ENCODE measurements at places on chromosomes 3 and 15.

GRCh38 chr3:29559741-29560465 lies 279.0 kb downstream of the RBMS3 start:
- no peak for DNase-seq

GRCh38 chr3:94967196-94967595 lies 904.3 kb downstream of the NSUN3 start:
- no peak for DNase-seq

DNA sequence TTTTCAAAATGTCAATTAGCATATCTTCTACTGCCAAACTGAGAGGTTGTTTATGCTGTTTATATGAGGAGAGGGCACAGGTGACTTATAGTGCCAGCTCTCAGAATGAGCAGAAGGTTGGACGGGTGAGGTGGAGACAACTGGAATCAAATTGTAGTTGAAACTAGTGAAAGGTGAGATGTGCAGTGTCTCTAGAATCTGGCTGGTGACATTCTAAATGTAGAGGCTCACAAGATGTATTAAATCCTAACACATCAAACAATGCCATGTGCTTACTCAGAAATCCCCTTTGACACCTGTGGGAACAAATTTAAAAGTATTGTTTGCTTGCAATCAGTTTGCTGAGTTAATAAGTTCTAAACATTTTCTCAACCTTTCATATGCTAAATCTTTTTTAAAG lies 40.8 kb downstream of the CRYBG3 start:
- DNase-seq: no peak

DNA sequence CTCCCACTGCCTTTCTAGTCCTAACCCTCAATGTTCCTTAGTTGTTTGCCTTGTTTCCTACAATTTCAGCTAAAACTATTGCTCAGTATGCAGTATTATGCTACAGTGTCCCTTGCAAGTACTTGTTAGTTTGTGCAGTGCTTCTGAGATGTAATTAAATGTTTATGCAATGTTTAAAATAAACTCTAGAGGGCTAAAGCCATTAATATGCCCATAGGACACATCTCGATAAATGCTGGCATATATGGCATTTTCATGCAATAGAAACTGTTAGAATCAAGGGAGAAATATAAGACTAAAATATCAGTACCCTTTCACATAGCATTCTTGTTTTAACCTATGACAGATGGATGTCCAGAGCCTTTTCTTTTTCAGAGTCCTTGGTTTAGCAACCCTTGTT lies 59.8 kb upstream of the ACKR4 start:
- DNase-seq: no peak

DNA sequence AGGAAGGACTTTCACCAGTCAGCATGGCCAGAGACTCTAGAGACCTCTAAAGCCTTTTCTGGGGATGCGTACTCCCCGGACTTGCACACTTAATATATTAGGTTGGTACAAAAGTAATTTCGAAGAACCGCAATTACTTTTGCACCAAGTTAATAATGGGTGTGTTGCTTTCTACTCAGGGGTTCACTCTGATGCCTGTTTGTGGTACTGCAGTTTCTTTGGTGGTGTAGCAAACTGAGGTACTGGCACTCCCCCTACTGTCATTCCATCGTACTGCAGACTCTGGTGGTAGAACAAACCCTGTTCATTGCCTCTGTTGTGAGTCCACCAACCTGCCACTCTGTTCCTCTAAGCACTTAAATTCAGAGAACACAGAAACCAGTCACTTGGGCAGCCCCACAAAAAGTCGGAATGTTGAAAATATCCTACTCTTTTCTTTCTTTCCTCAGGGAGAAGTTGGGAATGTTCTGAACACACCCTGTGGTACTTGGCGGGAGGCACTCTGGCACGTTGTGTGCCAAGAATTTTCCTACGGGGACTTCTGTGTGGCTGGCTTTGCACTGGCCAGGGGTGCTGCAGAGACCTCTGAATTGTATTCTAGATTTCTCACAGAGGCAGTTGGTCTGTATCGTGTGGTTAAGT lies 46.3 kb downstream of the GABRG3 start:
- DNase-seq: peak; percentile 88

DNA sequence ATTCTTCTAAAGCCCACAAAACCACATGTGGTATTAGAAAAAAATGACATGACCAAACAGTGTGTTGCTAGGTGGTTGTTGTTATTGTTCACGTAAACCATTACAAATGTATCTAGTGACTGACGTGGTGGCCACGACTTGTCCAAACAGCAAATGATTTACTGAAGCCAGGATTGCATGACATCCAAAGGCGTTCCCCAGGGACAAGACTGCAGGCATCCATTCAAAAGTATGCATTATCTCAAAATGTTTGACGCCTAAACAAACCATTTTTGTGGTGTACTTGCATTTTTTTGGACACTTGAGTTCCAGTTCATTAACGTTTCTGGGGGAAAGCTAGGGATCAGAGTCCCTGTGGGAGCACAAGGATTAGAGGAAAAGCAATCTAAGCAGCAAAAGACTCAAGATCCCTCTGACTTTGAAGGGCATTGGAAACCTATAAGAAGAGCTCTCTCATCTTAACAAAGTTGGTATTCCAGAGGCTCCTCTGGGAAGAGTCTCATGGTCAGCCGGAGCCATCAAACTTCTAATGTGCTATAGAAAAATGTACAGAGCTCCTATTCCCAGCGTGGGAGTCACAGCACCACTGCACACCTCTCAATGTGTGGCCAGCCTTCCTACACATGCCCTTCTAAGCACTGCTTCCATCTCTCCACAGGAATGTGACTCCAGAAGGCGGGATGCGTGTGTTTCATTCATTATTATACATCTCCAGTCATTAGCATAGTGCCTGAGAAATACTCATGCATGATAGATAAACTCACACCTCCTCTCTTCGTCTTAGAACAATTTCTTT lies 62.9 kb downstream of the FBN1 start:
- DNase-seq: no peak

DNA sequence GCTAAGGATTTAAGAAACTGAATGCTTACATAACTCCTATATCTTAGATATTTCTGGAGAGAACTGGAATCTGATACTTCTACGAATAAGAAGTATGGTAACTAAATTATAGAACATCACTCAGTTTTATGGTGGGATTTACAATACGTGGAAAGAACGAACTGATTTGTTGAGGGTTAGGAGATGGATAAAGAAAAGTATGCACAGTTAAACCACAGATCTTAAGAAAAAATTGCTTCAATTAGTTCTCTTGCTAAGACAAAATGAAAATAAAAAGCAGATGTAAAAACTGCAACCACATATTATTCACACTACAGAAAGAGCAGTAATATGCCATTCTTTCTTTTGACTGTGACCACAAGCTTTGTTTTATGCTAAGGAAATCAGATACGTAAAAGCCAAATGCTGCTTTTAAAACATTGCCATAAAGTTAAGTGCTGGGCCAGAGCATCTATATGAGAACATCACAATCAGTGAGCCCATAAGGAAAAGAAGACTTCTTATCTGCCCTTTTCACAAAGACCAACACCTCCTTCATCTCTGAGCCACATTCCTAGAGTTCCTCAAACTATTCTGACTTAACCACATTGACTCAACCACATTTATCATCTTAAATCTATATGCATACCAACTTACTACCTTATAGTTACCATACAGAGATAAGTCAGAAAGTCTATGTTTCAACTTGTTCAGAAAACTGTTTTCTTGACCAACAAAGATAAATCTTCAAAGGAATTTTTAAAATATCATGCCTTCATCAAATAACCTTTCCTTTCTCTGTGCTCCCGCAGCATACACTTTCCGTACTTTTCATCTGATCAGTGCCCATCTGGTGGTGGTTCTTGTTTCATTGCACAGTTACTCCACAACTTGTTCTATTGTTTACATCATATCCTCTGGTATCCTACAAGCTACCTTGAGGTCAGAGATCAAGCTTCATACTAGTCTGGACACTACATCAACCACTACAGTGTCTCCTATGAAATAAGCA lies 61.7 kb downstream of the FSIP1 start:
- no peak for DNase-seq

- no peak for DNase-seq
Measured at GRCh38 chr15:90145259-90145658, 43.0 kb upstream of the IDH2 start.

DNA sequence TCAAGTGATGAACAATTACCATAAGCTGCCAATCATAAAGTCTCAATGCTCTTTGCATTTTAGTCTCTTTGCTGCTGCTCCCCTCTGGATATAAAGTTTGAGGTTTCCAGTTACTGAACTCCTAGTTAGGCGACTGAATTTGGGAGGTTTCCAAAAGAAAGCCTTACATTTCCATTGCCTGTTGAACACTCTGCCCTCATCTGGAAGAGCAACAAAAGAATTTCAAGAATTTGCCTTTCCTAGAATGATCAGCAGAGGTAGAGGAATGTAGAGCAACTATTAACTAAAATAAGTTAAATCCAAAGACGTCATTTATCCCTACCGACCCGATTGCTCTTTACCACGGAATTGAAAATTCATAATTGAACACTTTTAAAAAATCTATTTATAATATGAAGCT lies 53.4 kb upstream of the PRICKLE2 start:
- no peak for DNase-seq

GRCh38 chr3:16463914-16464313 lies 49.6 kb downstream of the RFTN1 start:
- no peak for DNase-seq

DNA sequence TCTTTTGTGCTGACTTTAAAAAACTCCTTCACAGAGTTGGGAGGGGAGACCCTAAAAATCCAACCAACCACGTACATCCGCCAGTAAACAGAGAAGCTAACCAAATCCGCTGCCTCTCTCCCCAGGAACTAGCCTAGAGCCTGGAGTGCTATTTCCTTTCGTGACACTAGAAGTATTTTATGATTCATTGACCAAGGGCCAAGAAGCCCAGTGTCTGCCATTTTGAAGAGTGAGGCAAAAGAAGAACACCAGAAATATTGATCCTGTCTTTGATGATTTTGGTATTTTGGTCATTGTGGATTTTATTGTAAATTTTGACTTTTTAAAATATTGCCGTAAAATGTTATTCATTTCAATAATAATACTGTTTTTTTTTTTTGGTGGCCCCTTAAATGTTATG lies 10.5 kb upstream of the CTSH start:
- DNase-seq: no peak

GRCh38 chr15:47801522-47801921 lies 84.2 kb downstream of the SEMA6D start:
- no peak for DNase-seq

GRCh38 chr15:82111918-82112317 lies 66.1 kb upstream of the MEX3B start:
- DNase-seq: no peak

- no peak for DNase-seq
Measured at GRCh38 chr3:35932995-35933394, 293.7 kb downstream of the ARPP21 start.

DNA sequence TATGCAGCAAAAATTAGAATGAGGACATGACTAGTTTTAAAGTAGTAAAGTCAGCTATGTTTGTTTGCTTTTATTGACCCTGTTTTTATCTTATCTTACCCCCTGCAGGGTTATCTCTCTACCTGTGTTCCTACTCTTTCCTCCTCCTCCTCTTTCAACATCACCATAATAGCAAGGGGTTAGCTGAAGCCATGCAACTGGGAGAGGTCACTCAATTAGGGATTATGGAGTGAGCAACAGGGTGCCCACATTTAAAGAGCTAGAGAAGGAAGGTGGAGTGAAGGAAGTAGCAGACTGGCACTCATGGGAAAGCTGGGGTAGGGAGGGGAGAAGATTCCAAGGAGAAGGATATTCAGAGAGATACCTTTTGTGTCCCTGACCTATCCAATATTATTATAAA lies 125.9 kb downstream of the LRTM1 start:
- DNase-seq: no peak

DNA sequence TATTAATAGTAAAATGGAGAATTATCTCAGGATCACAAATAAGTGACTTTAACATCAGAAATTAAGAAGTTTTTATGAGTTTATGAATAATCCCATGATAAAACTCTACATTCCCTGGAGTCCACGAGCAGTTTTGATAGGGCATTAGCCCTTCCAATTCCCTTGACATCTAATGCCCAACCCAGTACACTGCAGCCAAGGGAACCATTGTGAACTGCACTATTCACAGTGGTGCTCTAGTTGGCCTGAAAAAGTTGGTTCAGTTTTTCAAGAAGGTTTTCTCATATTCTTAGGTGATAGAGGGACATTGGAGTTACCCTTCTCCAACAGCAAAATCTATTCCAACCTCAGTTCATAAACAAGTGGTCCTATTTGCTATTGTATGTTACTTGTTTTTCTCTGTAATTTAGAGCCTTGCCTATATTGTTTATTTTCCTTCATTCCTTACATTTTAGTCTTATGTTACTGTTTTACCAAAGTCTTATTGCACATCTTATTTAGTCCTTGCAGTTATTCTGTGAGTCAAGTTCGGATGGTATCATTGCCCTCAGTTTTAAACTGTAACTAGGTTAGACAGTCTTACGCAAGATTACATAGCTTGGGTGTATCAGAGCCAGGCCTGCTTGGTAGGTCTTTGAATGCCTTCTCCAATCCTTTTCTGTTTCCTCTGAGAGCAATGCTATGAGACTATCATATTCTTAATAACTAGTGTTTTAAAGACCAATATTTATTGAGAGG lies 57.9 kb upstream of the SAMMSON start:
- no peak for DNase-seq

GRCh38 chr15:65110676-65111292 lies 4.2 kb downstream of the UBAP1L start:
- peak; percentile 31 for DNase-seq

DNA sequence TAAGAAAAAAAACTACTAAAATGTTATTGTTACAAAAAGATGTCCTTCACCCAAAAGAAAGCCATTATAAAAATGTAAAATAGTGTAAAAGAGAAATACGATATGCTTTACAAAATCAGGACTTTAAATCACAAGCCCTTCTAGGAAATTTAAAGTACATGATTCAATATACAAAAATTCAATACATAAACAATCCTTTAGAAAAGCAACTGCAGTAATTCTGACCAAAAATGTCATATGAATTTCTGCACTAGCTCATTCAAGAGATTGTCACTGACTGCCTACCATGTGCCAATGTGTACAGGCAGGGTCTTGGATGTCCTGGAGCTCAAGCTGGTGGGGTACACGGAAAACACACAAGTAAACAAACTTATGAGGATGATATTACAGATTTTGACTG lies 2.5 kb downstream of the MORC1 start:
- no peak for DNase-seq

DNA sequence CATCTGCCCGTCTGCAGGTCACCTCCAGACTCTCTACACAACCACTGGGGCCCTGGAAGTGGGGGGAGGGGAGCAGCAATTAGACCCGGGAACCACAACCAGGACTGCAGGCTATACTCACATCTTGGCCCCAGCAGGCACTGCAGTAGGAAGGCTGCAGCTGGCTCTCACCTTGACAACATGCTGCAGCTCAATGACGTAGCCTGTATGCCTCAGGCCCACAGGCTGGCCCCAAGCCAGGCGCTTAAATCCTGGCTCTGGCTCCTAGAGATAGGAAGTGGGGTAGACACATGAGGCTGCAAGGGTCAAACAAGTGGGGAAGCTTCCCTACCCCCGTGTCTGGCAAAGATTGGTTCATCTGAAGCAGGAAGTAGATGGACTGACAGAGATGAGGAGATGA lies 4.6 kb upstream of the QRICH1 start:
- DNase-seq: no peak

DNA sequence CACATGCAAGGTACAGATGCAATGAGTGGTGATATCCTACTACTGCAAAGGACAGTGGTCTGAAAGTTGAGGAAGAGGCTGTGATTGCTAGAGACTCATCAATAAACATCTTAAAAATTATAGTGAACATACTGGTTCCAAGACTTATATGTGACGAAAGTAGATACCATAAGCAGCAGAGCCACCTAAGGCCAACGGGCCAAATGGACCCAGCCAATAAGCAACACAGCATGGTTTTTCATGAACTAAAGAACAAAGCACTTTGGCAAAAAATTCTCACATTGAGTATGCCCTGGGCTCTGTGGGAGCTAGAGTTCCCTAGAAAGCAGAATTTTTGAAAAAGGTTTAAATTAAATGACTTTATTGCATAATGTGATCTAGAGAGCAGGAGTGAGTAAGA lies 272.1 kb downstream of the SI start:
- DNase-seq: peak; percentile 70

All from NCI-H524 (cell line).